CMK (cell line): ENCODE measurements at places on chromosomes 5 and 9.

- DNase-seq, result no peak
Measured at GRCh38 chr5:173355561-173355960, 27.3 kb upstream of the STC2 start.

GRCh38 chr9:89482056-89482851, 15.7 kb downstream of the SEMA4D start:
- no peak for DNase-seq

- no peak for DNase-seq
Measured at GRCh38 chr5:176908675-176909368, 9.7 kb upstream of the HK3 start.

DNA sequence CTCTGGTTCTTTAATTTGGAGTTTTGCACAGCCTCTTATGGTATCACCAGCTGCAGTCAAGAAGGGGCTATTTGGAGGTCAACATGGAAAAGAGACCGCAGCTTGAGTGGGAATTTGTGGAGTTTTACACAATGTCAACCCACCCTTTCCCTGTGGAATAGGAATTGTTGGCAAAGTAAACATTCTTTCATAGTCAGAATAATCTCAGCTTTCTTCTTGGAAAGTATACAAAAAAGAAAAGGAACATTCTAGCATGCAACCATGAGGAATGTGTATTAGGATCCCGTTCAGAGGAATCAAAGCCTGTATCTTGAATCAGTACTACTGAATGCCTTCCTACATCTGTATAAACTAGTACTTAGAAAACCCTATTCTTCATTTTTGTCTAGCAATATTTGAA, 107.6 kb downstream of the LURAP1L start:
- DNase-seq, result no peak

DNA sequence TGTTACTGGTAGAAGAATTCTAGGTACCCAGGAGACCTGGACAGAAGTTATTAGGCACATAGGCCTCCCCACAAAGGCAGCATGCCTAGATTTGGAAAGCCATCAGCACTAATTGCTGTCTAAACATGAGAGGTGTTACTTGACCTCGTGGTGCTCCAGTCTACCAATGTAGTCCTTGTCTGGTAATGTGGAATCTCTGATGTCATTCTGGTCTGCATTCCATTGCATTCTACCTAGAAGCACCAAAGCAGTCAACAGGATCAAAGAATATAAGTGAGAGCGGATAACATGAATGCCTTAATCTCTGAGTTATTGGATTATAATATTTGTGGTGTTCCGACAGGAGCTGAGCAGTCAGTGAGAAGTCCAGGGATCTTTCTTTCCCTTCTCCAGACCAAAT, 175.2 kb downstream of the PSAT1 start:
- no peak for DNase-seq

- no peak for DNase-seq
Measured at GRCh38 chr5:66518753-66519152, 77.4 kb upstream of the MAST4 start.

DNA sequence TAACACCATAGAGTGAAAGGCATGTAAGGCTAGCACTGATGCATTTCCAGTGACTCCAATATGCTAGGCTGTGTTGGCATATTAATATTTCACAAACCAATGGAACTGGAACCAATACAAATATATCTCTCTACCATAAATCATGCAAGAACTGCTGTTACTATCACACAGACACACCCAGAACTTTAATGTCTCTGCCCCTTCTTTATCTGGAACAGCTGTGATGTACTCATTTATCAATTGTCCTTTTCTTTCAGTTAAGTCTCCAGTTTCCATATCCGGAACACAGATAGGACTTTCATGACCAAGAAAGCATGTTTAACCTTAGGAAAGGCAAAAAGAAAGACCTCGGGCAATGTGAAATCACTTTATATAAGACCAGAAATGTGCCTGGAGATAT, 70.3 kb downstream of the SPTLC1 start:
- DNase-seq, result no peak

- DNase-seq, result no peak
Measured at GRCh38 chr9:84738353-84738752, 68.8 kb downstream of the NTRK2 start.

- DNase-seq, result no peak
Measured at GRCh38 chr9:123131258-123131657, 97.8 kb downstream of the GPR21 start.

DNA sequence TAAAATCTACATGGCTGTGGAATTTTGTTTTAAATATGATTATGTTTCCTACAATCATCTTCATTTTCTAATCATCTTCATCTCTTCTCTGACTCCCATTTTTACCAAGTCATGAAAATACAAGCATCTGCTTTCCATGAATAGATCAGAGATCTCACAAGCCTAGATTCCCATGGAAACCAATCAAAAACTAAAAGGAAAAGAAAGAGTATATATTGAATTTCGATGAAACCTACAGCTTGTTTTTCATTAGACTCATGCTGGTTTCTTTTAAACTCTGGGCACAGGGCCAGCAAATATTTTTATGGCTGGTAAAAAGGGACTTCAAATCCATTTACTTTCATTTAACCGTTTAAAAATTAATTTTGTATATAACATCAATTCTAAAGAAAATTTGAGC, 51.2 kb downstream of the INVS start:
- no peak for DNase-seq

GRCh38 chr9:114611516-114612271, 603 bp downstream of the TMEM268 start:
- DNase-seq, result no peak

GRCh38 chr5:54146390-54146789, 164.0 kb downstream of the ARL15 start:
- DNase-seq, result no peak

DNA sequence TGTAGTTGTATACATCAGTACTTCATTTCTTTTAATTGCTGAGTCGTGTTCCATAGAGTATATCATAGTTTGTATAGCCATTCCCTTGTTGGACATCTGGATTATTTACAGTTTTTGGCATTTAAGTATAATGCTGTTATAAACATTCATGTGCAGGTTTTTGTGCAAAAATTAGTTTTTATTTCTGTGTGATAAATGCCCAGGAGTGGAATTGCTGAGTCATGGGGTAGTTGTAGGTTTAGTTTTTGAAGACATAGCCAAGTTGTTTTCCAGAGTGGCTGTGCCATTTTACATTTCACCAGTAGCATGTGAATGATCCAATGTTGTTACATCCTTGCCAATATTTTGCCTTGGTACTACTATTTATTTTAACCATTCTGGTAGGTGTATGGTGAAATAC, 12.5 kb downstream of the ZNF354B start:
- DNase-seq, result no peak

DNA sequence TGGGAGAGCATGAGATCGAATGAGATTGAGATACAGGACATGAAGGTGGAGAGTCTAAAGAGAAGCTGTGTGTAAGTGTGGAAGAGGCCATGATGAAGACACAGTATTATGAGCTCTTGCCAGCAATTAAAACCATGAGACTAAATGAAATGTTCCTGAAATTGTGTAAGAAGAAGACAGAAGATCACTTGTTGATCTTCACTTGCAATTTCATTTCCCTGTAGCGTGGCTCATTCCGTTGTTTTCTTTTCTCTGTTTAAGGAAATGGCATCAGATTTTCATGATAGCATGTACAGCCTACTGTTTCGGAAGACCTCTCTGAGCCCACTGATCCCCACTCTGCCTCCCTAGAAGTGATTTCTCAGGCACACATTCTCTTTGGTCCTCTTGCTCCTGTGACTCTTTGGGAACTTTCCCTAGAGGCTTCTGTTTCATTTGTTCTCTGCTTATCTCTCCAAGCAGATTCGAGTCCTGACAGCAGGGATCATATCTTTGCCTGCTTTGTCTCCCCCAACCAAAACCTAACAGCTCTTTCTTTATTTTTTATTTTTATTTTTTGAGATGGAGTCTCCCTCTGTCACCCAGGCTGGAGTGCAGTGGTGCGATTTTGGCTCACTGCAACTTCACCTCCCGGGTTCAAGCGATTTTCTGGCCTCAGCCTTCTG, 16.8 kb downstream of the PIP5K1B start:
- no peak for DNase-seq

DNA sequence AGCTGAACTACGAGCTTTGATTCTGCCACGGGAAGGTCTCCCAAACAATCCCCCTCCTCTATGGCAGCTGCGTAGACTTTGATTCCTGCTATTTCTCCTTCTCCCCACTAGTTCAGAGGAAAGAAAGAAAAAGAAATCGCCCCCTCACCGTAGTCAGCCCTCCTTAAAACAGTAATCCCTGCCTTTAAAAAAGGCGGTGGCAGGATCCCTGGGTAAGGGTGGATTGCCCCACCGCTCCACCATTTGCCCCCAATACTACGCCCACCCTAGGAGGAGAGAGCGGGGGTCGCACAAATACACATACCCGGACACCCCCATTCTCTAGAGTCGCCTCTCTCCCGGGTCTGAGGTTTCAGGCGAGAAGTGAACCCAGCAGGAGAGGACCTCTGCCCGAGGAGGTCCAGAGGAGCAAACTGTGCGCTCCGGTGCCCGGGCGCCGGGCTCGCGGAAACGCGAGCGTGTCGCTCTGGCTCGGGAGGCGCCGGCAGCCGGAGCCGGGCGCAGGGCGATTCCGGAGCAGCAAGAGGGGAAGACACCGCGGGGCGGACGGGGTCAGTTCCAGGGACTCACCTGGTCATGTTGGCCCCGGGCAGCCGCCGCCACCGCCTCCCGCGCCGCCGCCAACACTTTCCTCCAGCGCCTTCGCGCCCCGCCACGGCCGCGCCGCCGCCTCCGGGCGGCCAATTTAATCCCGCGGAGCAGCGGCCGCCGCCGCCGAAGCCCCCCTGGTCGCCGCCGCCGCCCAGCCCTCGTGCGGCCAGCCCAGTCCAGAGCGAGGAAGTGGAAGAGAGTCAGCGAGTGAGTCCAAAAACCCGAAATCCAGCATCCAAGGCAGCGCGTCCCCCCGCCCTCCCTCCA, 1057.7 kb upstream of the DMAC1 start:
- DNase-seq, result no peak

DNA sequence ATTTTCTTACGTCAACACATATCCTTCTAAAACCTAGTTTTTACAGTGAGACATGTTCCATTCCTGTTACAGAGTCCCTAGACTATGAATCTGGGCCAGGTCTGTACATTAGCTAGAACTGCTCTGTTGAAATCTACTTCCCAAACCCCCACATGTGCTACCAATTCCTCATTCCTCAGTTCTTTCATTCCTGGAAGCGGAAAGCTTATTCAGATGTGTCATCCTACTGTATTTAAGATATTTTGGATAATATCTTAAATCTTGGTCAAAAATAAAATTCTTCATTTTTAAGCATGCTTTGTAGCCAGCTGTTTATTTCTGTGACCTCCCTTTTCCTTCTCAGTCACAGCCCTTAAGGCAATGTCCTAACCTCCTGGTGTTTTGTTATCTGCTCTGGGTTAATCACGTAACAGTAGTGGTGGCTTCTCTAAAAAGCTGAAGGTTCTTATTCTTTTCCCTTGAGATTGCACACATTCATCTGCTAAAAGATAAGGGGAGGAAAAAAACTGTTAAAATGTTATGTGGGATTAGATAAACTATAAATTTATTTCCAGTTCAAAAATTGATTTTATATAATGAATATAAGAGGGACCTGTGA, 35.6 kb downstream of the GLRX start:
- DNase-seq, result no peak

DNA sequence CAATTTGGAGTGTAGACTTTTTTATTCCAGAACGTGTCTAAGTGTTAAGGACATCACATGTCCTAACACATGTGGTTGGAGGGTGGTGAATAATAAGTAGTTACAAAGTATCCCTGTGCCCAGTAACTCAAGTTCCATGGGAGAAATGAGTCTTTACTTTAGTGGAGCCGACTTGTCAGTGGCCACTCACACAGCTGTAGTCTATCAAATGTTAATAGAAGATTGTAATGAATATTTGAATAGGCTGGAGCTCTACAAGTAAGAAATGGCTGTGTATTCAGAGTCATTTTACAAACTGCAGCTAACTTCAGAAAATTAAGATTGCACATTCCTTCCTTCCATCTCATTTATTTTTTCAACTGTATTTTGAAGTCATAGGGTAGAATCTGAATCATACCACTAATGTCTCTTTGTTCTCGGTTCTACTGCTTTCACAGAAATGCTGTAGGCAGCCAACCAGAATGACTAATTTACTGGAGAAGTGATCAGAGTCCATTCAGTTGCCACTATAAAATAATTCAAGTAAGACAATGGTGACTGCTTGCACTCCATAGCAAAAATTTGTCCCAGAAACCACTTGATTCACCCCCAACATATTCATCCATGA, 394.8 kb downstream of the NR2F1-AS1 start:
- no peak for DNase-seq

GRCh38 chr9:21252721-21253547, 13.1 kb upstream of the IFNA14 start:
- no peak for DNase-seq

DNA sequence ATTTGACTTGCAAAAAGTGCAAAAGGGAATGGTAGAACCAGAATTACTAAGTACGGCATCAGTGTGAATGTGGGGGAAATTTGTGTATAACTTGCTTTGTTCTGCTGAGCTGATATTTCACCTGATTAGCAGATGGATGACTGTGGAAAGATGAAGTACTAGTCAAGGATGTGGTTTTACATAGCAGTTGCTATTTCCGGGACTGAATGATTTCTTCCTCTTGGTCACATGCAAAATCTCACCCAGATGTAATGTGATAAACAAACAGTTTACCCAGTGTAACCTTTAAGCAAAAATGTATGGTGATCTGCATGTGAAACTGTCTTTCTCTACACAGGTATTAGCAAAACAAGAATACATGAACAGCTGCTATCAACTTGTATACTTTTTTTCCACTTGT, 46.1 kb downstream of the DCP2 start:
- DNase-seq, result no peak

DNA sequence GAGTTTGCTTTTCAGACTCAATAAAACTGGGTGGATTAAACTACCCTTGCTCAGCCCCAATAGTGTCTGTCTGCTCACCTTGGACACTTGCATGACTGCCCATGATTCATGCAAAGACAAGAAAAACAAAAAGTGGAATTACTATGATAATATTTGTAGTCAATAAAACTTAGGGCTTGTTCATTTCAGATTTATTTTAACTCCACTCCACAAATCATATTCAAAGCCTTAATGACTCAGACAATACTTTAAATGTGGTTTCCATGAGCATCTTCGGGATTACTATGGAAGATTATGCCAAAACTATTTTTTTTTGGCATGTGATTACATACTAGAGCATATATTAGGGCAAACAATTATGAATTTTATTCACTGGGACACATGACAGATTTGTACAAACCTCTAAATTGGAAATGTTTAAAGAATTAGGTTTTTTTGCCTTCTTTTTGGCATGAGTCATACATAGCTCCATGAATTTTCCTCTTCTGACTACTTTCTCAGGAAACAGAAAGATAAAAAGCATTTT, 468.9 kb downstream of the ACTL7B start:
- DNase-seq, result no peak

GRCh38 chr9:80555782-80556325, 984.1 kb downstream of the TLE4 start:
- no peak for DNase-seq

- no peak for DNase-seq
Measured at GRCh38 chr5:51968756-51969155, 585.5 kb downstream of the ISL1 start.

DNA sequence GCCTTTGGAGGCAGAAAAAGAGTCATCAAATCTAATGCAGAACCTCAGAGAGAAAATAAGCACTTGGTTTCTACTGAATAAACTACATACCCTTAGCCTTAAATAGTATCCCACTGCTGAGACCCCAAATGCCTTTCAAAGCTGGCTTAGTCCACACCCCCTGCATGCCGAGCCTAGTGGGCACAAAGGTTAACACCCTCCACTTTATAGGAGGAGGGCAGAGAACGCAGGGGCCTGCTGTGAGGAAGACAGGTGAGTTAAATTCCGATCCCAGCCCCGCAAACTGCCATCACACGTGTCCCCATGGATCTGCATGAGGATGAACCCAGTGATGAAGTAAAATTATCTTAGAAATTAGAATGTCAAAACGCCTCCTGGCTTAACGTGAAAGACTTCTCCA, 19.5 kb upstream of the HSD17B3 start:
- DNase-seq, result no peak
